Fibroblast of pulmonary artery (primary cell): ENCODE measurements at places on chromosomes 7 and 10.

- no peak for DNase-seq
These were observed 35.2 kb downstream of the MCU start for GRCh38 chr10:72727130-72727529.

GRCh38 chr7:63521-64021, 128.8 kb upstream of the FAM20C start:
- no peak for DNase-seq

DNA sequence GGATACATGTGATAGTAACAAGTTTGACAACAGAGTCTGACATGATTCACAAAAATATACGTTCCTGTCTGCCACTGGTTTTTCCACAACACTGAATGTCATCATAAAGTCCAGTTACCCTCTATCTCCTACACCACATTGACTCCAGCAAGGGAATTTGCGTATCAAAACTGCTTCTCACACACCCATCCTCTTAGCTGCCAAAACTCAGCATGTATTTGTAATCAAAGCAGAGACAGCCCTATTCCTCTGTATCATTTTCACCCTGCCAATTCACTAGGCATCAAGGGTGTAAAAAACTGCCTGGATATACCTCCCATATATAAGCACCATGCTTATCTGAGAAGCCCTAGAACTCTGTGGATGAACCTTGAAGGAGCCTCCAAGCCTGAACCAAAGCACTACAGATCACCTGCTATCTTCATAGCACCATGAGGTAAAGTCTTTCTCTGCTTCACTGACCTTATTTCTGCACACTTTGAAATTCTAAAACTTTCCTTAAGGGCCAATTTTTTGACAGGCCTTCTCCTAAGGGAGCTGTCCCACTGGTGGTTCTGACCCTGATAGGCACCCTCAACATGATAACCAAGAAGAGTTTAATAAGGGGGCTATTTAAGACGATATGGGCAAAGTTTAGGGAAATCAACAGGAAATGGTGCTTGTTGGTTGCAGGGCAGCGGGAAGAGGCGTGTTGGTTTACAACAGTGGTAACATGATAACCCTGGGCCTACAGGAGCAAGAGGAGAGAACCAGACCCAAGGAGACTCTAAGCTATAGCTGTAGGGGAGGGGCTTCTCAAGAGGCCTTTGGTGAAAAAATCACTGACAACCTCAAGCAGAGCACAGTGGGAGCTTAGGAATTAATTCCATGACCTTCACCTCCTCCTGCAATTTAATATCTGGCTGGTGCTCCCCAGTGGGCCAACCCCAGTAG, at the start of gene IFIT1B:
Gene IFIT1B (plus strand): TSS at position 352 of the 933 bp plus-strand sequence. CDS start 80 bp downstream, at position 432.
- DNase-seq: no peak

DNA sequence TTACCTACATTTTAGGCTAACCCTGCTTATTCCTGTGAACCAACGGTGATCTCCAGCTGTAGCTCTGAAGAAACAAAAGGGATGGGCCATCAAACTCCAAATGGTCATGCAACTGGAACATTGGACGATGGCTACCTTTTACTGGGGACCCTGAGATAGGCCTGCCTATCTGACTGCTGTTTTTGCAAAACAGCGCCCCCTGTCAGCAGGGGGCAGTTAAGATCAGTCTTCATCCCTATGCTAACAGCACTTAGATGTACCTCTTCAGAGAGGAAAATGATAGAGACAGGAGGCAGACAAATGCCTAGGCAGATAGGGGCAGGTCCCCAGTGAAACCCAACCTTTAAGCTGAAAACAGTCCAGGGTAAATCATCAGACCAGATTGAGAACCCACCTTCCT, 1085.4 kb upstream of the SORCS1 start:
- no peak for DNase-seq

GRCh38 chr10:48209241-48209640, 65.3 kb downstream of the FRMPD2 start:
- peak; percentile 3 for DNase-seq

DNA sequence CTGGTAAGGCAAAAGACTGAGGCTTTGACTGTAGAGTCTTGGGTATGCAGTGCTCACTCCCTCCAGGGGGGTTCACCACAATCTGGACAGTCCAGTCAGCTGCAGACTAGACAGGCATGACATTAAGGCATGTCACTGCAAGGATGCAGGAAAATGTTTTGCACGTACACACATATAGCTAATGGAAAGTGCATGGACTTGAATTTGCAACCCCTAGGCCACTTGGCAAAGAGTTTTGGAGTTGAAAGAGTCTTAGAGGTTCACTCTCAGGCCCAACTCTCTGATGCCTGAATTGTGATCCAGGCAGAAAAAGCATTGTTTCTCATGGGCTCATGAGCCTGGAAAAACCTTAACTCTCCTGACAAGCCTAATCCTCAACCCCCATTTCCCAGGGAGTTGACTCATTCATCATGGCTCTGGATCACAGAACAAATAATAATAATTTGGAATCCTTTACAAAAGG, 51.9 kb downstream of the LAMB4 start:
- peak; percentile 52 for DNase-seq

DNA sequence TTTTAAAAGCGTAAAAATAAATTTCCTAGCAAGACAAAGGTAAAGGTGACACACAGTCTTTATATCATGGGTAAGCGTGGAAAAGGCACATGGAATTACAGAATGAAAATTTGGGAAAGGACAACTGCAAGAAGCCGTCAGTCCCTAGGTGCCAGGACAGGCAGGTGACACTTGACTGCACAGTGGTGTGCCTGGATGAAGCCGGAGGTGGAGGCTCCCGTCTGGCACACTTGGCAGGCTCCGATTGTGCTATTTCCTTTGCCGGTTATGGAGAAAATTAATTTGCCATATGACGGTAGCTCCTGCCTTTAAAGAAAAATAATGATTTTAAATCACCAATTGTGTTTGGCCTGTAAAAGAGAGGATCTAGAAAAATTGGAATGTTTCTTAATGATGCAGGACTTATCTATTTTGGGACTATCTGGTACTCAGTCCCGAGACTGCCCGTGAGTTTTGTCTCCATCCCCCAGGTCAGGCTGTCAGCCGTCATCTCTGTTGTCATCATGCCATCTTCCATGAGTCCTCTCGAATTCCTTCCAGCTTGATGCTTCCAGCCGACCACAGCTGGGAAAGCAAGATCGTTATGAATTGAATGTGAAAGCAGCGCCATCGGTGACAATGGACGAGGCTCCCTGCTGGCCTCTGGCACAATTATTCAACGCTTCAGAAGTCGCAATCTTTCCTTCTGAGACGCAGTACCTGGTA, 56.2 kb upstream of the MGMT start:
- DNase-seq: no peak
